ENCODE measurements at places on chromosomes 2 and 18. TPM values are rescaled to one million over a fixed set of nuclear protein-coding genes. Genes with fewer than 3 reads are reported as not detected.

- DNase-seq, result no peak
Observed at GRCh38 chr2:67180841-67181240, 216.3 kb upstream of the ETAA1 start.

GRCh38 chr2:47503481-47504070 is 100.6 kb downstream of the MSH2 start:
- no peak for DNase-seq

The AFF3 gene
- total RNA-seq, result 1.6 TPM

GRCh38 chr2:171169333-171169732 is 8.6 kb upstream of the TLK1 start:
- DNase-seq, result no peak

The CDH7 gene
- total RNA-seq, result not detected

GRCh38 chr2:171402906-171403580 is 30.7 kb downstream of the METTL8 start:
- DNase-seq, result no peak

GRCh38 chr2:169065864-169066517 is 3.4 kb upstream of the DHRS9 start:
- DNase-seq, result no peak

The COL4A4 gene
- 6.3 TPM for total RNA-seq

DNA sequence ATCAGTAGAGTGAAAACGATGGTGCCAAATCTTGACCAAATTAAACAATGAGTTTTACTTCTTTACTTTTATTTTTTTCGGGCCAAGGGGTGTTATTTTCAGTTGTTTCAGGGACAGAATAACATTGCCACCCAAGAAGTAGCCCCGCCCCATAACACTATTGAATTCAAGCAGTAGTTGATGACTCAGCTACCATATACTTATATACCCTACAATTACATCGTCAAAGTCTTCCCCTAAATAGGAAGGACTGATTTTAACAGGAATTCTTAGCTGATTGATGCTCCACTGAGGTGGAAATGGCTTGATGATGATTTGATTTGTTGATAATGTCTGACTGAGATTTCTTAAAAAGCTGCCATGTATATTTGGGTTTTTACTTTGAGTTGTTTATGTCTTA is 24.7 kb downstream of the LYPD6B start:
- DNase-seq, result no peak

- DNase-seq, result no peak
Observed at GRCh38 chr2:27779417-27780055, 8.0 kb downstream of the MRPL33 start.

DNA sequence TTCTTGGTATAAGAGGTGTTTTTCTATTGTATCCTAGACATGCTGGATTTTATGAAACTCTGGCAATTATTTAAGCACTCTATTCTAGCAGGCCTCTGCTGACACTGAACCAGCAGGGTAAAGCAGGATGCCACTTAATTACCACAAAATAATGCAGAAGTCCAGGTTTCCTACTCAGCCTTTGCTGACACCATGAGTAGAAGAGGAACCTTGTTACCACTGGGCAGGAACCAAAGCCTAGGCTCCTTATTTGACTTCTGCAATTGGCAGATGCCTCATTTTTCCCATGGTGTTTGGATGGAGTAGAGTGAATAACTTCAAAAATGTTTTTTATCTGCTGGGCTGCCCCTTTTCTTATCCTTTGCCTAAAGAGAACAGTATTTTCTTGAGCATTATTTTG is 60.8 kb downstream of the THNSL2 start:
- no peak for DNase-seq

GRCh38 chr2:207950063-207950760 is 75.1 kb downstream of the PLEKHM3 start:
- no peak for DNase-seq

GRCh38 chr2:207258263-207258991 is 92.7 kb upstream of the KLF7 start:
- DNase-seq, result peak; percentile 83

The C2orf78 gene
- total RNA-seq, result not detected

DNA sequence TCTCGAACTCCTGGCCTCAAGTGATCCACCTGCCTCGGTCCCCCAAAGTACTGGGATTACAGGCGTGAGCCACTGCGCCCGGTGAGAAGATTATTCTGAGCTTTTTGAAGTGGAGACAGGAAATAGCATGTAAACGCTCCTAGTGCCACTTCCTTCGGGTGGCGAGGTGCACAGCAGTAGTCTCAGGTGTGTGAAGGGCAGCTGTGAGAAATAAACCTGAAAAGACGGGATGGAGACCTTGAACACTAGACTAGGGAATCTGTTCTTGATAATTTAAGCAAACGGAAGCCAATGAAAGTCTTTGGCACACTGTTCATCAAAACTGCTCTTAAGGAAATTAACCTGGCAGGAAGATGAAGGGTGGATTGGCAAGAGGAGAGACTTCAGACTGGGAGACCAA is 439 bp upstream of the PLEKHH2 start:
- DNase-seq, result no peak

The TDRD15 gene
- not detected for total RNA-seq

DNA sequence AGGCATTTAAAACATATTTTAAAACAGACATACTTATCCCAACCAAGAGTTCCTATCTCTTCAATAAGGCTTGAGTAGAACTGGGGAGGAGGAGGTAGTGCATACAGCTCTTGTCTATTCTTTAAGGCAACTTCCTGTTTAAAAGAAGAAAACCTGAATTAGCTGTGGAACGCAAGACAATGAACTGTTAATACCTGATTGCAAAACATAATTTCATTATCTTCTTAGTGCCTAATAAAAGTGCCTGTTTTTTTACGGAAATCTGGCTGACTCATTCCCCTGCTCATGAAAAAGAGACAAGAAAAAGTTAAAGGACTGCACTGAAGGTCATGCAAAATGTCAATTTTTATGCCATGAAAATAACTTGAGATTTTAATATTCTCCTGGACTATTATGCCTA is 19.2 kb downstream of the FANCL start:
- no peak for DNase-seq

DNA sequence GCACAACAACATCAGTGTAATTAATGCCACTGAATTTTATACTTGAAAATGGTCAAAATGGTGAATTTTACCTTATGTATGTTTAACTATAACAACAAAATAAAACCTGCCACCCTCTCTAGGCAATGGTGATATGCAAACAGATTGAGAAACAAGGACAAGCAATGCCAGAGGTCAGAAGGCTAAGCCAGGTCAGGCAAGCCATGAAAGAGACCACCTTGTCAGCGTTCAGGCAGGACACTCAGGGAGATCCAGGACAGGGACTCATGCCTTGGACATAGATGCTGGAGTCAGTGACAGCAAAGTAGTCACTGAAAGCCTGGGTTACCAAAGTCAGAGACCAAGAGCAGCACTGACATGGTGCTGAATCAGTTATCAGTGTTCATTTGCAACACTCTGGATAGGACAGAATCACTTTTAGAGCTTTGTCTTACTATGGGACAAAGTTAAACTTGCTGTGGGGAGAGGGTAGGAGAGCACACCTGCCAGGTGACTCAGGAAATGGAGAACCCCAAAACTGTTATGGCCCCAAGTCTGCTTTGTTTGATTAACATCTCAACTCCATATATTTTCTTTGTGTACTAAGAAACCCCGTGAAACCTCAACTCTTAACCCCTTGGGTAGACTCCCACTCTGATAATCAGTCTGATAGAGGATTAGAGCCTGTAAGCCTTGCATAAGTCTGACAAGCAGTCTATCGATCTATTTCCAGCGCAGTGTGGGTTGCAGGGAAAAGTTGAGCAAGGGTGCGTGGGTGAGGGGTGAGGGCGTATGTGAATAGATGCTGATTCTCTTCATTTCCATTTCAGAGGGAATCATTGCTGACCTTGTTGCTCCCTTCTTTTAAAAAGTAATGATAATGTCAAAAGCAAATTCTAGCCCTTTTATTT is 48.7 kb upstream of the ZNF385B start:
- DNase-seq, result no peak

GRCh38 chr2:166444306-166444705 is 49.7 kb downstream of the SCN7A start:
- DNase-seq, result no peak

GRCh38 chr2:211944572-211944971 is 594.0 kb downstream of the ERBB4 start:
- DNase-seq, result no peak

The RND3 gene
- 83.4 TPM for total RNA-seq

GRCh38 chr18:37762076-37762621 is 196.6 kb upstream of the CELF4 start:
- no peak for DNase-seq

The TPO gene
- total RNA-seq, result not detected

GRCh38 chr18:9835825-9836224 is 49.9 kb upstream of the TXNDC2 start:
- DNase-seq, result no peak

DNA sequence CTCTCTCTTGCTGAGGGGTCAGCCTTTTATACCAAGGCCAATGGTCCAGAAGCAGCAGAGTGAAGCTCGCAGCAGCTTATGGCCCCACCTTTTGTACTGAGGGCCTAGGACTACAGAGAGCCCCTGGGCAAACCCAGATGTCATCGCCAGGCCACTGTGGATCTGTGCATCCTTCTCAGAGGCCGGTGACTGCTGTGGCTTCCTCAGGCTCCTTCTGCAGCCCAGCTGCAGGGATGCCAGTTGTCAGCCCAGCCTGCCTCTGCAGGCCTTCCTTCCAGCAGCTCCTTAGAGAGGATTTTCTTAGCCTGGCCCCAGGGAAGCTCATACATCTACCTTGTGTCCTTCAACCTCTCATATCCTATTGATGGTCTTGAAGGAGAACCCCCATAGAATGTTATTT is 6.5 kb upstream of the ACOXL start:
- no peak for DNase-seq

GRCh38 chr2:232979871-232980461 is 33.1 kb downstream of the NGEF start:
- peak; percentile 89 for DNase-seq

- DNase-seq, result no peak
Observed at GRCh38 chr2:224843141-224843540, 127.0 kb upstream of the CCDC195 start.

GRCh38 chr2:10009271-10009810 is 34.0 kb upstream of the KLF11 start:
- DNase-seq, result no peak

The ANKRD30BL gene
- not detected for total RNA-seq

The CPLX4 gene
- total RNA-seq, result not detected

The OBSL1 gene
- total RNA-seq, result 82.7 TPM

Measured in Caki2 (cell line).